AG08395 (cell line): ENCODE measurements at places on chromosomes 5 and 9.
A peak's percentile ranks its signal among the peaks of the same experiment; 100 is the strongest.

GRCh38 chr5:24290536-24290935, 354.2 kb downstream of the CDH10 start:
- DNase-seq: no peak

DNA sequence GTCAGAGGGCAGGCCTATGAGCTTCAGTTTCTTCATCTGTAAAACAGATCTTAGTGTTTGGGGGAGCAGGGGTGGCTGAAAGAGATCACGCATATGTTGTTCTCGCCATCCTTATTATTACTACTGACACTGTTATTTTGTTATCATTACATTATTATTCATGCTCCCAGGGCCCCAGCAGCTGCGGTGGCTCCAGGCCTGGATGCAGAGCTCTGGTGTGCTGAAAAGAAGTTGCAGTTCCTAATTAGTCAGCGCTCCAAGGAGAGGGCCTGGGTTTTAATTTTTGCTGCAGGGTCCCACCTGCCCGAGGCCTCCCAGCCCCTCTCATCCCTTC, 19.5 kb downstream of the CXXC5 start:
- no peak for DNase-seq

DNA sequence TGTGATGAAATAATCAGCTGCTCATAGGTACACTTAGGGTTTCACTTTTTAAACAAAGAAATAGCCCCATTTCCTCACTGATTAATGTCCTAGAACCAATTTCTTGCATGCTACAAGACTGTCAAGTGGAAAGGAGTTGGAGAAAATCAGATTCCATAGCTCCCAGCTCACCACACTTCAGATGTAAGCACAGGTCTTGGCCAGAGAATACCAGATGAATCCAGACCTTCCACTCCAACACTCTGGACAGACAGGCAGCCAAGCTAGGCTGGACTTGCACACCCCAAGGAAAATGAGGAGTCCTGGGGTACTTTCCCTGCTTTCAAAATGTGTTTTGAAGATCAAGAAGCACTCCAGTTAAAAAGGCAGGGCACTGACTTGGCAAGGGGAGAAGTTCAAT, 68.5 kb downstream of the KLHL3 start:
- DNase-seq: no peak

DNA sequence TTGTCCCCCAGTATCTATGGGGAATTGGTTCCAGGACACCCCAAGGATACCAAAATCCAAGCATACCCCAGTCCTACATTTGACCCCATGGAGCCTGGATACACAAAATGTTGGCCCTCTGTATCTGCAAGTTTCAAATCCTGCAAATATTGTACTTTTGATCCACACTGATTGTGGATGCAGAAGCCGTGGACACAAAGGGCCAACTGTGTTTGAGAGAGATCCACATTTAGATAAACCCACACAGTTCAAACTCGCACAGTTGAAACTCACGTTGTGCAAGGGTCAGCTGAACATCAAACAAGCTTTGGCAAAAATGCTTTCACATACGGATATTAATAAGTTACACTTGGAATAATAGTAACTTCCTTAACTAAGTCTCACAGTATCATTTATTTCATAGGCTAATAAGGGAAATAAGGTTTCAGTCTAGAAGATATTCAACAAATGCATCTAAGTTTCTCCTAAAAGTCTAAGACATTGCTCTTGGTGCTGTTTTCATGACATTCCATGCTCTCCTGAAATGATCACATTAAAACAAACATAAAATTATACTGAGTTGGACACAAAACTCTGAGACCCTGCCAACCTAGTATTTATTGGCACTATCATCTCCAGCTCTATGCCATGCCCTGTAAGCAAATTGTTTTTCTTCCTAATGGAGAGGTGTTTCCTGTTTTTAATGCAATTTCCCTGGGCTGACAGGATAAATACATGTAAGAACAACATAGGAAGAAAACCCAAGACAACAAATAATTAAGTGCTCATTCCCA, 32.3 kb downstream of the ACTL7A start:
- DNase-seq: no peak

GRCh38 chr5:7494481-7495130, 98.7 kb downstream of the ADCY2 start:
- no peak for DNase-seq

DNA sequence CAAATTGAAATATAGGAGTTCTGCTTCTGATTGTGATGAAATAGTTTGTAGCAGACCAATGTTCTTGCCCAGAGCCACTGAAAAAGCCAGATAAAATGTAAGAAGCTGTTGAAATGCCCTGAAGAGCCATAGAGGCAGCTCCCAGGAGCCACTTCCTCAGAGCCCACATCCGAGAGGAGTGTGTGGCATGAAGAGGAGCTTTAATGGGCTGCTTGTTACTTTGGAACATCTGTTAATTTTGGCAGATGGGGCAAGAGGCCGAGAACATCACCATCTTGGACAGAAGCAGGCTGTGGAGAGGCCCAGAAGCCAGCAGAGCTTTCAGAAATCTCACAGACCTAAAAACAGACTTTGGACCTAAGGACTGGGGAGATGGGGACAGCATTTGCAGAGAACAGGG, 370.8 kb downstream of the GADD45G start:
- DNase-seq: no peak

DNA sequence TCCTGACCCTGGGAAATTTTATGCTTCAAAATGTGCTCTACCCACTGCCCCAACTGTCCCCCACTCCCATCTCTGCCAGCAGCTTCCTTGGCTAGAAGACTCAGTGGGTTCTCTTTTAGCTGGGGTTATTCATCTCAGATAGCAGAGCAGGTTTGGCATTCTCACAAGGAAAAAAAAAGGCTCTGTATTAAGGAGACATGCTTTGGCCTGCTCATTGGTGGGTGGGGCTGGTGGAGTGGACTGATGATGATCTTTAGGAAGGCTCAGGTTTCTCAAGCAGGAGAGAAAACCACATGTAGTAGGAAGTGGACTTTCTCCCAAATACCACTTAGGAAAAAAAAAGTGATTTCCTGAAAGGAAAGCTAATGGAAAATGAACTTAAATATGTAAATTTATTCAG, 279.2 kb upstream of the ZNF462 start:
- DNase-seq: no peak

DNA sequence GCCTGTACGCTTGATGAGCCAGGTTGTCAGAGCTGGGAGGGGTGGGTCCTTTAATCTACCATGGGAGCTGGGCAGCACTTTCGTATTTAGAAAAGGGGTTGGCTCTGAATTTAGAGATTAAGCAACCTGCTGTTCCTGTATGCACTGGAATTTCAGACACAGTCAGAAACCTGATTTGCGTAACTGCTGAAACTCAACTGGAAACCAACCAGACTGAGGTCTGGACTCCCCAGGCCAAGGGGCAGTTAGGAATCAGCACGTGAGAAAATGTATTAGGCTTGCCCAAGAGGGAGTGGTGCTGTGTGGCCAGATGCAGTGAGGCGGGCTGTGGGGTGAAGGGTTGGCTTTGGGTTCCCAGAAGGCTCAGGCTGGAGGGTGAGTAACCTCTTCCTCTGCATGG, 235.0 kb downstream of the GOLPH3 start:
- no peak for DNase-seq

GRCh38 chr5:34682926-34683623, 26.9 kb downstream of the RAI14 start:
- DNase-seq: no peak

- no peak for DNase-seq
Observed at GRCh38 chr9:16540743-16541613, 329.5 kb downstream of the BNC2 start.

GRCh38 chr5:59259237-59259636, 634.3 kb downstream of the PDE4D start:
- no peak for DNase-seq

GRCh38 chr5:127565586-127566270, 48.3 kb downstream of the PRRC1 start:
- DNase-seq: no peak

GRCh38 chr9:1722404-1722803, 292.7 kb upstream of the SMARCA2 start:
- no peak for DNase-seq

GRCh38 chr9:134235366-134235765, 71.0 kb upstream of the RNU6ATAC start:
- no peak for DNase-seq

- no peak for DNase-seq
Observed at GRCh38 chr5:19733612-19734495, 254.1 kb downstream of the CDH18 start.

GRCh38 chr5:180098526-180098925, 27.0 kb upstream of the RNF130 start:
- DNase-seq: no peak

DNA sequence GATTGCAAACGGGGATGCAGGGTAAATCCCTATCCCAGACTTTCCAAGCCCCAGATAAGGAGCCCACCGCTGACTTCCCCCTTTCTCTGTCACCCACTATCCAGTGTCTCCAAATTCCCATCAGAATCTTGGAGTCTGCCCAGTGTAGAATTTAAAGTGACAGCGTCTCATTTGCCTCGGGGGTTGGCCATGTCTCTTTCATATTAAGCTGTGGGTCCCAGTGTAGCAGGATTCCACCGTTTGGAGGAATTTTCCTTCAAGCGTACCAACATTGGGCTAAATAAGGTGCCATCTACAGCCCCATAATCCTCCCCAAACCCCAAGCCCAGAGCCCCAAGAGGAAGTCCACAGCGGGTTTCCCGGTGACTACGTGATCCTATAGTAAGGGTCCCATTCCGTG, 1.1 kb downstream of the BRINP1 start:
- no peak for DNase-seq

GRCh38 chr5:126358525-126358924, 64.7 kb upstream of the GRAMD2B start:
- peak; percentile 37 for DNase-seq

DNA sequence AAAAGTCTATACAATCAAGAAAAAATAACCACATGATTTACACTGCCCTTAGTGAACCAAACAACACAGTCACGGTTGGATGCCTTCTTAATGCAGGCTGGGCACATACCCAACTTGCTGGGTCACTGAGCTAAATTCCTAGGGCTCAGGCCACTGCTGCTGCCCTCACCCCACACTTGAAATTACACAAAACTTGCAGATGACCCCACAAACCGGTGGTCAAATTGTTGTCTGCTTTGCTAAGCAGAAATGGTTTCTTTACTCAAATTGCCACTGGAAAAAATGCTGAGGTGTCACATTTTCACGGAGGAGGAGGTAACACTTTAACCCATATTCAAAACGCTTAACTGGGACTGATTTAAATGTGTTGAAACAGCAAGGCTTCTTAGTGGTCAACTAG, 62.4 kb downstream of the HMHB1 start:
- DNase-seq: peak; percentile 63

GRCh38 chr5:139752506-139753473, 42.8 kb upstream of the PSD2 start:
- DNase-seq: no peak

- DNase-seq: peak; percentile 31
Observed at GRCh38 chr5:153818626-153819025, 220.1 kb downstream of the FAM114A2 start.

DNA sequence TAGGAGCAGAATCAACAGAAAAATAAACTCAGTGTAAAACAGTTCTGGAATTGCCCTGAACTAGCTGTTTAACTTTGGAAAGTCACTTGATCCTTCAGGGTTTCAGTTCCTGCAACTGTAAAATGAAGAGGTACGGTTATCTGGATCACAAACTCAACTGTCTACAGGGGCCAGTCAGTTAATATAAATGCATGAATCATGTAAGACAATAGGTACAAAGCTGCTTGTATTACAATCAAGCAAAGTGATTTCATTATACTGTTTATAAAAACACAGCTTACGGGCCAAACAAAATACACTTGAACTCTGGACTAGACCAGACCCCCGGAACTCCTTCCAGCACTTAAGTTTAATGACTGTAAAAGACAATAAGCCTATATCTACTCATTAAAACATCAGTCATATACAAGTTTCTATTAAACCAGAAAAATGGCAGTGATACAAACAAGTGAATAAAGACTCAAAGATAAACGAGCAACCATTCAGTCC, 73.0 kb downstream of the MRPS27 start:
- DNase-seq: no peak

DNA sequence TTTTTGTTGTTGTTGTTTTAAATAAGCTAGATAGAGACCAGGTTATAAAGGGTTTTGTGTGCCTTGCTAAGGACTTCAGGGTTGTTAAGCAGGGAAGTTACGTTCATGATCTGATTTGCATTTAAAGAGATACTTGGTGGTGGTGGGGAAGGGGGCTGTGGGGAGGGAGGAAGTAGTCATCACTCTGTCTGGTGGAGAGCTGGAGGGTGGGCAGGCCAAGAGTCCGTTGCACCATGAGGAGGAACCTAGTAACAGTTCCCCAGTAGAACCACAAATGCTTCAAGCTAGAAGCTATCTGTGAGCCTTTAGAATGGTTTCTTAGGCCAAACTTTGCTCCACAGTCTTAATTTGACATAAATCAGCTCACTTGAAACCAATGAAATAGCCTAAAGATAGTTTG, 18.7 kb upstream of the ROPN1L start:
- no peak for DNase-seq
